ENCODE measurements at places on chromosomes 11 and 22.
A peak's percentile ranks its signal among the peaks of the same experiment; 100 is the strongest.

GRCh38 chr11:118928870-118929500 is 3.3 kb upstream of the BCL9L start:
- DNase-seq, result no peak

DNA sequence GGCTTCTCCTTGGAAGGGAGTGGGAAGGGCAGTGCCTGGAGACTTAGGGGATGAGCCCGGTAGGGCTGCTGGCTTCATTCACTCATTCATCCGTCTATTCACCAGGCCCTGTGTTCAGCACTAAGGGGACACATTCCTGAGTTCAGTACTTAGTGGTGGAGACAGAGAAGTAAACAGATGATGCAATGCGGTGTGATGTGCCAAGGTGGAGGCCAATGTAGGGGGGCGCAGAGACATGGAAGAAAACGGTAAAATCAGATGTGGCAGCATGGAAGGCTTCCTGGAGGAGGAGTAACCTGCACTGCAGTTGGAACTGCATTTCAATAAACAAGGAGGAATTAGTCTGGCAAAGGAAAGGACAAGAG is 21.3 kb downstream of the GRIK4 start:
- no peak for DNase-seq

DNA sequence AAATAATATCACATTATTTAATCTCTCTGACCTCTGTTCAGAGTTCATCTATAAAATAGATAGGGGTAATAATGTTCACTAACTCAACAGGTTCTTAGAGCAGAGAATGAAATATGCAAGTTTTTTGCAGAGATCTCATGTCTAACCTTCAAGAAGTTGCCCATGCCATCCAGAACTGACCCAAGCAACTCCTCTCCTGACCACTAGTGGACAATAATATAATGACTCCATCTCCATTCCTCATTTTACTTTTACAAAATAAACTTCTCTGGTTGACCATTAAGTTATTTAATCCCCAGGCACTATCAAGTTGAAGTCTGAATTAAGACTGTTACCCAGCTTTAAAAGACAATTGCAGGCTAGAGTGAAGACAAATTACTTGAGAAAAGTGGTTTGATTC is 382.6 kb downstream of the KCNA4 start:
- no peak for DNase-seq

- no peak for DNase-seq
Measured at GRCh38 chr22:39308614-39309363, 10.6 kb downstream of the RPL3 start.

DNA sequence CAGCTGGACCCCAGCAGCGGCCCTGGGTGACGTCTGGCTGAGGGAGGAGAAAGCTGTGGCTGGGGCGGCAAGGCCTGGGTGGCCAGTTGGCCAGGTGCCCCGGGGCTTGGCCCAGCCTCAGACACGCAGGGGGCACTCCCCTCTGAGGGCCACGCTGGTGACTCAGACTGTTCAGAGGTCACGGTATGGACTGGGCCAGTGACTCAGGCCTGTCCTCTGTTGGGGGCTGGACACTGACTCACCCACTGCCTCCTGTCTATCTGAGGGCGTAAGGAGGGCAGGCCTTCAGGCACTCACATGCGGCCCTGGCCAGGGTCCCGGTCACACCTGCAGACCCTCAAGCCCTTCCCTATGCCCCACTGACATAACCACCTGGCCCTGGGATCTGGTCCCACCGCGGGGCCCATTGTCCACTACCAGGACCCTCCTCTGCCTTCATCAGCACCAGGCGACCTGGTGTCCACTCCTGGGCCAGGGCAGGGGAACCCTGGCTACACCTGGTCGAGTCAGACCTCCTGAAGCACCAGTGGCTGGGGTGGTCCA is 3.7 kb upstream of the MUC5AC start:
- DNase-seq, result no peak

DNA sequence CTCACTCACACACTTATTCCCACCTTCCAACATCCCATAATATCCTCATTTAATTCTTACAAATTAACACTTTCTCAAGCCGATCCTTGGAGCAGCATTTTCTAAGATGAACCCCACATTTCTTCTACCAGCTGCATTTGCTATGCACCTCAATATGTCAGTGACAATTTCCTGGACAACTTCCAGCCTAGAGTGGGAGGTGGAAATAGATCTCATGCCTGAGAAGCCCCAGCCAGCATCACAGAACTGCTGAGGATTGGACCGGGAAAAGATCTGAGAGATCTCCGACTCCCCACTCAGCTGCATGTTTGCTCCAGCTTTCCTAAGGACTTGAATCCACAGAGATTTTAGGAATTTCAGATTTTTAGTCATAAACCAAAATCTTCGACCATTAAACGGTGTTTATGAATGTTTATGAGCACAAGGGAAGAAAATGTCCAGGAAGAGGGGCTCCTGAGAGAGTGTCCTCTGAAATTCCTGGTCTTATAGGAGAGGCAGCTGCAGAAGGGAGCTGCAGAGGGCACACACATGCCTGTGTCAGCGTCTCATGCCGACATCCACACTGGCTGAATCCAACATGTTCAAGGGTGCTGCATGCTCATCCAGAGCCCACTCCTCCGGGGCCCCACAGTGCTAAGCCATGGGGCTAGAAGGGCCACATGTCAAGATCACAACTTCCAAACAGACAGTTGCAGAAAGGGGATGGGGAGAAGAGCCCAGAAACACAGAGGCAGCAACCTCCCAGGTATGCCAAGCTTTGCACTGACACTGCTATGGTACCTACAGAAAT is 68.6 kb downstream of the MICAL3 start:
- no peak for DNase-seq

GRCh38 chr11:96315476-96315875 is 27.5 kb downstream of the MAML2 start:
- DNase-seq, result no peak

DNA sequence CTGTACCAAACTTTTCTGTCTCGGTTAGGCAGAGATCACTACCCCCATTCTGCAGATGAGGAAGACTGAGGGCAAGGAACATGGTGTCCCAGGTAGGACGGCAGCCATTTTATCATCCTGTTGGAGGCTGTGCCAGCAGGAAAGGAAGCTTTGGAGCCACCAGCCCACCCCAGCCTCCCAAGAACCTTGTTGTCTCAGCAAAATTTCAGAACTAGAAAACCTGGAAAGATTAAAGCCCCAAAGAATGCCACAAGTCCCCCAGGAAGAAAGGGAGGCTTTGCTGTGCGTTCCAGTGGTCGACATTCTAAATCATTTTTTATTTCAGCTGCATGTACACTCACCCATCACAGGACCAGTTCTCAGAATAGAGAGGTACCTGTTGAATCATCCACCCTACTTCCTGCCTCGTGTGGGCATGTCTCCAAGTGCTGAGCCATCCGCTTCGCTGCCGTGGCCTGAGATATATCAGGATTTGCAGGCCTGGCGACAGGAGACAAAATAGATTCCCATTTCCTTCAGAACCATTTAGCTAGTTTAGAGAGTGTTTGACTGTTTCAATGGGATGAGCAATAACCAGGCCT is 13.0 kb upstream of the EIF3D start:
- no peak for DNase-seq

GRCh38 chr11:109859045-109859724 is 234.0 kb upstream of the ZC3H12C start:
- no peak for DNase-seq

DNA sequence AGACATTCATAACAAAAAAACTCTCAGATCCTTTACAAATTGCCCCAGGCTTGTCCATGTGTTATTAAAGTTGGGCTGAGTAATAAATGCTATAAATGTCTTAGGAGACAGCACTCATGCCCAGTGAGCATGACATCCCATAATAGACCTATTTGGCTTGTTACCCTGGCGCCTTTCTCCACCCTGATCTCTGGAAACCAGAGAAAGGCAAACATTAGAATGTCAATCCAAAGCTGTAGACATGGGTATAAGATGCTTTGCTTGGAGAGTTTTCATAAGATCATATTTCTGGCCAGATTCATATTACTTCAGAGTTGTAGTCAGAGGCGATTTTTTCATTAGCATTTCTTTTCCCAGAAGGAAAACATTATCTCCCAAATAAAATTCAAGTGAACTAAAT is 161.3 kb upstream of the UBASH3B start:
- no peak for DNase-seq

DNA sequence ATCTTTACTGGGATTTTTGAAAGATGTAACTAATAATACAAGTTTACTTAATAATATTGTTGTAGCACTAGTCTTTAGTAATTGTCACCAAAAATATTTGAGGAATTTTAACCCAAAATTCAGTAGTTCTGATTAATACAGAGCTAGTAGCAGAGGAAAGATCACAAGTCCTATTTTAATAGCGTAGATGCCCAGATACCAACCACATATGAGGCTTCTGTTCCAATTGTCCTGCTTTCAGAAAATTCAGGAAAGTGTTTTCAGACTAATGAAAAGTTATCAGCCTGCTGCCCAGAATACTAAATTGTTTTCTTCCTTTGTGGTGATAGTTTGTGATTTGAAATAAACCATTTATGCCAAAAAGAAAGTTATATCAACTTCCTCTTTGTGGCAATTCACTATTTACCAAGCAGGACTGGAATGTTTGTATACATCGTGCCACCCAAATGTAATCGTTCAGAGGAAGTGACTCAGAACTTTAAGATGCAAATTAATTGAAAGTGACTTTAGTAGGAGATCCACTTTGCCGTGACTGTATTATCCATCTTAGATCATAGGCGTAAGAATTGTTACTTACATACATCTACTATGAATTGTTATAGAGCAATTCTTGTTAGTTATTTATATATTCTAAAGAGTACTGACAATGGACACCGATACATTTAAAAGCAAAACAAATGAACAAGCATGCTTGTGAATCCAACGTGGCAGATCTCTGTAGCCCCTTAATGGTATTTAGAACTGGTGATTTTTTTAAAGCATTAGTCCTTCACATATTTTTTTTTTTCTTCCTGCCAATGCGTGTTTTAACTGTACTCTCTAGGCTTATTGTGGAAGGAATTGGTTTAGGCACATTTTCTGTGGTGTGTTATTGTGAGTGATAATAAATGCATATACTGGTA is 231.0 kb downstream of the DDX10 start:
- no peak for DNase-seq

- DNase-seq, result no peak
Measured at GRCh38 chr11:67177399-67178281, 58.6 kb downstream of the KDM2A start.

GRCh38 chr11:46599340-46600193 is 5.7 kb upstream of the AMBRA1 start:
- DNase-seq, result no peak

GRCh38 chr11:86255896-86256295 is 11.3 kb downstream of the EED start:
- no peak for DNase-seq

DNA sequence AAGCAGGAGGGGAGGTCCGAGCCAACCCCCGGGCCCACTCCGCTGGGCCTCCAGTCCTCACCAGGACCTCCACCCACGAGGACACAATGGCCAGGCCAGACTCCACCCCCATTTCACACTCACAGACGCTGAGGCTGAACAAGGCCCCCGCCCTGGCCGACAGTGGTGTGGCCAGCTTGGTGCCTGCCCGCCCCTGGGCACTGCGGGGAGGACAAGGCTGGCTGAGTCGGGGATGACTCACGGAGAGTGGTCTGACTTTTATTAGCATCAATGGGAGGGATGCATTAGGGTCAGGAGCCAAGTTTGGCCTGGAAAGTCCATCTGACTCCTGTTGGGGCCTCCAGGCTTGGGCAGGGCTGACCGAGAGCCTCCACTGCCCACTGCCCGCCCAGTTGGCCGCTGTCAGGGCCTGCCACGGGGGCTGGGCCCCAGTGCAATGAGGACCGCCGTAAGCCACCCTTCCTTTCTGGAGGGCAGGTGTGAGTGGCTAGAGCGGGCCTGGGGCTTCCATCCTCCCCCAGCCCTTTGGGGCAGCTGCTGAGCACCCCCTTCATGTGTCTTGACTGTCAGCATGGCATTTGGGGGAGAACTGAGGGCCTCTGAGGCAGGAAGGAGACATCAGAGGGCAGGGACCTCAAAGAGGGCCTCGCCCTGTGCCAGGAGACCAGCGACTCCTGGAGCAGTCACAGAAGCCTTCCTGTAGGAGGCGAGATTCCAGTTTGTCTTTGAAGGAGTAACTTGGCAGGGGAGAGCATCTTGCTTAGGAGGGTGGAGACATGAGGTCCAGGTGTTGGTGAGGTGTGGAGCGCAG is 10.6 kb downstream of the TSPAN32 start:
- DNase-seq, result no peak

DNA sequence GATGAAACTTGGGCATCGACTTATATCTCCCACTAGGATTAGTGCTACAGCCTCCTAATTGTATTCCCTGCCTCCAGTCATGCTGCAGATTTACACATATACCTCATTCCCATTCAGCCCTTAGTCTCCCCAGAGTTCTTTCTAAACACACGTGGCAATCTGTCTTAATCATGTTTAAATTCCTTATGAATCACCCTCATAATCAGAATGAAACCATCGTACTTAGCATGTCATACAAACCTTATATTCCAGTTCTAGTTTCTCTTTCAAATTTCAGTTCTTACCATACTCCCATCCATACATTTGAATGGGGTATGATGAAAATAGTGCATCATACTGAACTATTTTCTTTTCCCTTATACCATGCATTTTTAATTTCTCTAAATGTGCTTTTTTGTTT is 6.0 kb upstream of the OR10A2 start:
- no peak for DNase-seq

DNA sequence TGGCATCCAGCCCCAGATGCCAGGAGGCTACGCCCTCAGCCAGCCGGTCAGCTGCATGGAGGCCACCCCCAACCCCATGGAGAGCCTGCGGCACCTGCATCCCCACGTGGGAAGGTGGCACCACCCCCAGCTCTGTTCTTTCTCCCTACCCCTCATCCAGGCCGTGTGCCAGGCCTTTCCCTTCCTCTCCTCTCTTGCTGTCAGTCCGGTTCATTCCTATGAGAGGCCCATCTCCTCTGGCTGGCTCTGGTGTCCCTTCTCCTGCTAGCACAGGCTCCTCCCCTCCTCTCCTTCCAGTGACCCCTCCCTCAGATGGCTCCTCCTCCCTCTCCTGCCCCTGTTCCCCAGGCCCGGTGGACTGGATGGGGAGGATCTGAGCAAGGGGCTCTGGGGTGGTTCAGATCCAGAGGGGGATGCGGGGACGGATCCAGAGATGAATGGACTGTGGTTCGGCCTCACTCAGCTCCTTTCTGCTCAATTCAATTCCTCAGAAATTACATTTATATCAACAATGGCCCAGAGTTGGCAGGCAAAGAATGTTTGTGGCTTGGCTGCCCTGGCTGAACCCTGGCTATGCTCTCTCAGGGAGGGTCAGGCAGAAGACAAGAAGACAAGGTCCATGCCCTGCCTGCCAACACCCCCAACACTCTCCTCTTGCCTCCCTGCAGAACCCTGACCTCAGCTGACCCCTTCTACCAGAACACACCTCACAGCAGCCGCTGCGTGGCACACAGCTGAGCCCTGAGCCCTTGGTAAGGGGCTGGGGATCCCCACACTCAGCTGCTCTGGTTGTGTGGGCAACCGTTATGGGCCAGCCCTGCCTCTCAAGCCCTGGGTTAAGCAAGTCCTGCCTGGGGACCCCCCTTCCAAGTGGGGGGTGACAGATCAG is 18.5 kb upstream of the LRRC10B start:
- peak; percentile 87 for DNase-seq

DNA sequence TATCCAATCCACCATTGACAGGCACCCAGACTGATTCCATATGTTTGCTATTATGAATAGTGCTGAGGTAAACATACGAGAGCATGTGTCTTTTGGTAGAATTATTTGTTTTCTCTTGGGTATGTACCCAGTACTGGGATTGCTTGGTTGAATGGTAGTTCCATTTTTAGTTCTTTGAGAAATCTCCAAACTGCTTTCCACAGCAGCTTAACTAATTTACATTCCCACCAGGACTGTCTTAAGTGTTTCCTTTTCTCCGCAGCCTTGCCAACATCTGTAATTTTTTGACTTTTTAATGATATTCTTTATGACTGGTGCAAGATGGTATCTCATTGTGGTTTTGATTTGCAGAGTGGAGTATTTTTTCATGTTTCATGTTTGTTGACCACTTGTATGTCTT is 8.3 kb downstream of the FDX1 start:
- DNase-seq, result no peak
